Hippocampal formation (tissue), 2 donors: ENCODE measurements at places on chromosomes 12 and 14.

- no peak for DNase-seq
Measured at GRCh38 chr12:54000116-54001114, at the start of gene HOXC9. Gene HOXC9, plus strand, starts transcription at chr12:54000161. Its CDS starts 28 bp downstream, at chr12:54000189.

DNA sequence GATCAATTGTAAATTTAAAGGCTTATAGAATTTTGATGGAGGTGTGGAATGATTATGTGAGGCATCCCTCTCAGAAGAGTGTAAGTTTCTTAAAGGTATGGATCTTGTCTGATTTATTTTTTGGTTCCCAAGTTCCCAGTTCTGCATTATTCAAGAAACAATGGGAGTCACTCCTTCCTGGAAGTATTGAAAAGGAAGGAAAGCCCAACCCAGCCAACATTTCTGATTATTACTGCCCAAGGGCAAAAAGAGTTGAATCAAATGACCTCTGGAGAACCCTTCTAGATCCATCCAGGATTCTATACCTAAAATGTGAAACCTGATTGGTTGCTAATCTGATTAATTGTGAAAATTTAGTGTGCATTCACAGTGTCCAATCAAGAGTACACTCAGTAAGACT, 166.2 kb downstream of the ANO2 start:
- no peak for DNase-seq

GRCh38 chr14:55419663-55420062, 8.0 kb upstream of the ATG14 start:
- no peak for DNase-seq

- no peak for DNase-seq
Measured at GRCh38 chr14:90976101-90976500, 84.3 kb downstream of the RPS6KA5 start.

DNA sequence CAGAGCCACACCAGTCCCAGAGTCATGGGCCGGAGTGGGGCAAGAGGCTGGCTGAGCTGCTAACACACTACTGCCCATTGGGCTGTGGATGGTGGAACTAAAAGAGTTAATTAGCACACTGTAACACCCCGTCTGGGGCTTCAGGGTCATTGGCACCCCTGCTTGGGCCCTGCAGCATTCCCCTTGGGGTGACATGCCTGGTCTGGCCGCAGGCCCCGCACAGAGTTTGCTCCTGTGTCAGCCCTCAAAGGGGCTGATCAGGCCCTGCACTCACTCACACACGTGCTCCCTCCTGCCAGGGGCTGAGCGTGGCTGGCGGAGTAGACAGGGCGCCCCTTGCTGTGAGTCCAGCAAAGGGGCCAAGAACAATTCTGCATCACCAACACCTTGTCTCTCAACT, 1499.6 kb upstream of the TMEM132C start:
- no peak for DNase-seq

GRCh38 chr12:72273499-72273837, 1.3 kb downstream of the TRHDE start:
- DNase-seq = no peak

GRCh38 chr12:32395026-32395425, 4.3 kb upstream of the FGD4 start:
- no peak for DNase-seq

DNA sequence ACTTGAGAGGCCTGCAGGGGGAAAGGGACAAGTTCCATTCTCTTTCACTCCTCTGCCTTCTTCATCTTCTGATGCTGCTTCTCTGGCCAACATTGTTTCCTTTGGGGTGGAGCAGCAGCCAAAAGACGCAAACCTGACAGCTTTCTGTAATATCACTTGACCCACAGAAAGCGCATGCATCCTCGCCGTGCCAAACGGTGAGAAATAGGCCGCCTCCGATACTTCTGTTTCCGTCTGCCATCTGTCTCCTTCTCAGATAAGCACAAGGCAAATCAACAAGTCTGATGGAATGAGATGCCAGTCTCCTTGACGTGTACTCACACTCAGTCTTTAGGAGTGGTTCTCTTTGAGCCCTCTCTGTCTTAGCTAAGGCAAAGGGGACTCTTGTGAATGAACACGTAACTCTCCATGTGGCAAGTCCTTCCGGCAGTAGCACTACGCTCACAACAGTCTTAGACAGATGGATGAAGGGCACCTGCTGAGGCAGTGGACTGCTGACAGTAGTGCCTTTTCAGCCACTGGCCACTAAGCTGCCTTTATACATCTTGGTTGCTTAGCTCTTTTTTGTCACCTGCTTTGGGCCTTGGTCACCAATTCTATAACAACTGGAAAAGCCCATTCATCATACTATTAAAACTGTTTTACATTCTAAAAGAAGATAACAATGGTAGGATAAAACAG, 214.1 kb downstream of the FBXL14 start:
- peak; percentile 0 for DNase-seq

GRCh38 chr14:25350021-25350420, 300.1 kb upstream of the STXBP6 start:
- DNase-seq = no peak

DNA sequence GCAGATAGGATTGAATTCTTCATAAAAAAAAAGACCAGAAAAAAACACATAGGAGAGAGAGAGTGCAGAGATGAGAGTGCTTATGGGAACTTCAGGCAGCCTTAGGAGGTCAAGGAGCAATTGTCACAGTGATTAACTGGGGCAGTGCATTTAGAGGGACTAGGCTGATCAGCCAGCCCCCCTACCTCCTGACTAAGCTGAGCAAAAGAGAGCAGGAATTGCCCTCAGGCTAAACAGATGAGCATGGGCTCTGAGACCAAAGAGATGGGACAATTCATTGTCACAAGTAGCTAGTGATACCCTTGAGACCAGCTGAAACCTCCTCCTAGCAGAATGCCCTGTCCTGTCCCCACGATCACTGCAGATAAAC, 124.0 kb downstream of the BTG1 start:
- no peak for DNase-seq

- no peak for DNase-seq
Measured at GRCh38 chr12:72275526-72275925, 3.4 kb downstream of the TRHDE start.

DNA sequence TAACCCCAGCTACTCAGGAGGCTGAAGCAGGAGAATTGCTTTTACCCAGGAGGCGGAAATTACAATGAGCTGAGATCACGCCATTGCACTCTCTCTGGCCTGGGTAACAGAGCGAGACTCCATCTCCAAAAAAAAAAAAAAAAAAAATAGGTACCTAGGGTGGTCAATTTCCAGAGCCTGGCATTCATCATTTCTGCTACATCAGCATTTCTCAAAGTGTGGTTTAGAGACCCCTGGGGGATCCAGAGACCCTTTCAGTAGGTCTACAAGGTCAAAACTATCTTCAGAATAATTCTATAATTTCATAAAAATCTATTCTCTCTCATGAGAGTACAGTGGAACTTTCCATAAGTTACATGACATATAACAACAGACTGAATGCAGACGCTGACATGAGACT, 19.9 kb downstream of the CERS5 start:
- no peak for DNase-seq

GRCh38 chr12:58750484-58750883, 169.8 kb downstream of the LRIG3 start:
- no peak for DNase-seq

GRCh38 chr12:121326996-121327674, 25.1 kb downstream of the ANAPC5 start:
- peak; percentile 64 for DNase-seq

- no peak for DNase-seq
Measured at GRCh38 chr14:104537613-104537988, 42.0 kb upstream of the C14orf180 start.

GRCh38 chr14:72737560-72737943, 156.3 kb downstream of the DPF3 start:
- DNase-seq = no peak

DNA sequence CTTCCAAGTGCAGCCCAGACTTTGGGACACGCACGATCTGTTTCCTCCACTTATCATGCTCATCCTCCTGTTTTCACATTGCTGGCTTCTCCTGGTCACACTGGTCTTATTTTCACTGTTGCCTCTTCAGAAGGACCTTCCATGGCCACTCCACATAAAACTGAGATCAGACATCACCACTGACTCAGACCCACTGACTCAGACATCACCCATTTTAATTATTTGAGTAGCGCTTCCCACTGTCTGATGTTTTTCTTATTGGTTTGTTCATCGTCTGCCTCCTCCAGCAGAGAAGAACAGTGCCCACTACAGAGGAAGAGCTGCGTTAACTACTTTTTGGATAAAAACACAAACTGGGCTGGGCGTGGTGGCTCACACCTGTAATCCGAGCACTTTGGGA, 270.5 kb upstream of the PWP1 start:
- no peak for DNase-seq

DNA sequence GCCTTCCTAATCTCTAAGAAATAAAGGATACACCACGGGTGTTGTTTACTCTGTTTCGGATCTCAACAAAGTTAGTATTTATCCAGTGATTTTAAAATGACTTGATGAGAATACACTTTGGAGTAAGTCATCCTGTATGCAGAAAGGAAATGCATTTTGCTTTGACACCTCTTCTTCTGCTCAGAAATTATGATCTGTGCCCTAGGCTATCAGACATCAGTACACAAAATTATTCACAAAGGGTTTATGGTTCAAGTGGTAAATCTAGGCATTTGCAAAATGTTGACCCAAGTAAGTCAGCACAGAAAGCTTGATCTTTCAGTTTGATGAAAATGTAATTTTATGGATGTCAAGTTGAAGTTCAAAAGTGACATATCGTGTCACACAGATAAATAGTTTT, 248.5 kb downstream of the ATP23 start:
- no peak for DNase-seq

DNA sequence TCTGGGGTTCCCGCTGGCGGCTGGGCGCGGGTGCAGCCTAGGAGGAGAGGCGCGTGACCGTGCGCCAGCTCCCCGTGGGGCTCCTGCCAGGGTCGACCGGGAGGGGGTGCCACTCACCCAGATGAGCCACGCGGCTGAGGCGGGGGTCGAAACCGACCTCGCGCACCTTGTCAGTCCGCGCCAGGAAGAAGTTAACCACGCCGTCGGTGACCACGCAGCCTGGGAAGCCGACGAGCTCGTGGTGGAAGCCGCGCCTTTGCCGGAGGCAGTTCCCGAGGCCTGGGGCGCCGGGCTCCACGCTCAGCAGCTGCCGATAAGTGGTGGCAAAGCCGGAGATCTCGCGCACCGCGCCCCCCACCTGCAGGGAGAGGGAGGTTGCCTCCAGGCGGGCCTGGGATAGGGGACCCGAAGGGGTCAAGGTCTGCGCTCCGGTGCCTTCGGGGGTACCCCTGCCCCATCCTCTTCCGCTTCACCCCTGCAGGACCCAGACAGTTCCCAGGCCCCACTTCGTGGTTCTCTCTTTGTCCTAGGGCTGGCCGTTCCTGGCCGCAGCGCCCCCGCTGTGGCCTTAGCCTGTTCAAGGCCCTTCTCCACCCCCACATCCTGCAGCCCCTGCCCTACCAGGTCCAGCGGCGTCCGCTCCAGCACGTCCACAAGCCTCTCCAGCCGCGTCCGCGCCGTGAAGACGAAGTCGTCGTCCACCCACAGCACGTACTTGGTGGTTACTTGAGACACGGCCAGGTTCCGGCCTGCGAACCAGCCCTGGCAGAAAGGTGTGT, 5.3 kb downstream of the B4GALNT1 start:
- DNase-seq = no peak

- no peak for DNase-seq
Measured at GRCh38 chr14:28119849-28120248, 646.7 kb upstream of the FOXG1 start.

GRCh38 chr14:29493849-29494248, 433.8 kb downstream of the PRKD1 start:
- DNase-seq = no peak

DNA sequence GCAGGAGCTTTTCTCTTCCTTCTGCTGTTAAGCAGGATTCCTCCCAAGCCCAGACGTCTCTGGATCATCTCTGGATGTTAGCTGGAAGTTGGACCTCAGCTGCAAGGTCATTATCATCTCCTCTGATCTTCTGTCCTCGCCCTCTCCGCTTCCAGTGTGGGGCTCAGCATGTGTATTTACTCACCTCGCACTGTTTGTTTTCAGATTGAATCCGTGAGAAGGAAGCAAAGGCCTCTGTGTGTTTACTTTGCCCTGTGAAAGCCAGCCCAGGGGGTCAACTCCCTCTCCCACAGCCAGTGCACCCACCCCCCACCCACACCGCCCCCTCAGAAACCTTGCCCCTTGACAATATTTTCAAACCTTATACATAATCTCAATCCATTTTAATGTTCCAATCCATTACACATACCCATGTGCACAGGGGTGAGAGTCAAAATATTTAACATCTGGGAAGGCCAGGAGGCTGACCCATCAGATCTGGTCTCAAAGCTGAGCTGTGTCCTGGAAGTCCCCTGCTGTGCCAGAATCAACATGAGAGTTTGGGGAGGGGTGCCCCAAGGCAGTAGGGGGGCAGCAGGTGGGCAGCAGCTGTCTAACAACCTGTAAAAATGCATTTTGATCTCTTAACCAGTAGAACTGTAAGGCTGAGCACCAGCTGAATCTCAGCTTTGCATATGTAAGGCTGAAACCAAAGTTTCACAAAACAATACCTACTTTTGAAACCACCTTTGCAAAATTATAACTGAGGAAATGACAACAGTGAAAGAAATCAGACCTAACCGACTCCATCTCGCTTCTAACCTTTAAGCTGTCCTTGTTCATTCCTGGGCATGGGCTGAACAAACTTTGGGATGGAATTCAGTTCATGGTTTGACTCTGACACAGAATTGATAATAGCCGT, 157.9 kb downstream of the ZNF664 start:
- DNase-seq = no peak

DNA sequence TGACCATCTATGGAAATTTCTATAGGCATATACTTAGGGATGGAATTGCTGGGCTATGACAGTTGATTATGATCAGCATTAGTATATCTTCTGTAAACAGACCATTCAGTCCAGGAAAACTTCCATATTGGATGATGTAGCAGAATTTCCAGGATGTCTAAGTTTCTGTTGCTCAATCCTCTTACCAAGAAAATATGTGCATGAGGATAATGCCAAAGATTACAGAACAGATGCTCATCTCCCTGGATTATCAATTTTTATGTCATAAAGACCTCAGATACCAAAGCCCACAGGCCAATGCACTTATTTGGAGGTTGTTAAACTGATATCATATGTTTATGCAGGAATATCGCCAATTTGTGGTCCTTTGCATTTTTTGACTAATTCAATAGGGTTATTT, 354.4 kb upstream of the FLRT2 start:
- no peak for DNase-seq

DNA sequence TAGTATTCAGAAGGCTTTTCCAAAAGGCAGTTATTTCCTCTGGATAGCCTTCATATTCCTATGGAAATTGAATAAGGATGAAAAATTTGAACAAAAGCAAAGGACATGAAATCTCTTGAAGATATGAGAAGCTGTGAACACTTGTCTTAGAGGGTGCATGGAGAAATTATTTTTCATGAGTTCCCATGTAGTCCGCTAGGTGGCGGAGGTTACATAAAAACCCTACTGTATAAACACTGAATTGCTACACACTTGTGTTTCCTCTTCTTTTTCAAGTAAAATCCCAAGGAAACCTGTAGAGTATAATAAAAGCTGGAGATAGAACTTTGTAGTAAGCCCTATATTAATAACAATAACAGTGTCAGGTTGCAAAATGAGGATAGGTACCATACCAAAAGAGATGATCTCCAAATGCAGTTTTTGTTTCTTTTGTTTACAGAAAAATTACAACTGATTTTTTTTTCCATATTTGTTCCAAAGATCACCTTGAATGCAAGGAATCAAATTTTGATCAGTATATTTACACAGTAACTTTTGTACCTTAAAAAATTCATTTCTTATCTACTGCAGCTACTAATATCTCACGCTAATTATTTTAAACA, 37.8 kb upstream of the OR4E1 start:
- peak; percentile 37 for DNase-seq
